ENCODE measurements at places on chromosomes 1 and 21.

DNA sequence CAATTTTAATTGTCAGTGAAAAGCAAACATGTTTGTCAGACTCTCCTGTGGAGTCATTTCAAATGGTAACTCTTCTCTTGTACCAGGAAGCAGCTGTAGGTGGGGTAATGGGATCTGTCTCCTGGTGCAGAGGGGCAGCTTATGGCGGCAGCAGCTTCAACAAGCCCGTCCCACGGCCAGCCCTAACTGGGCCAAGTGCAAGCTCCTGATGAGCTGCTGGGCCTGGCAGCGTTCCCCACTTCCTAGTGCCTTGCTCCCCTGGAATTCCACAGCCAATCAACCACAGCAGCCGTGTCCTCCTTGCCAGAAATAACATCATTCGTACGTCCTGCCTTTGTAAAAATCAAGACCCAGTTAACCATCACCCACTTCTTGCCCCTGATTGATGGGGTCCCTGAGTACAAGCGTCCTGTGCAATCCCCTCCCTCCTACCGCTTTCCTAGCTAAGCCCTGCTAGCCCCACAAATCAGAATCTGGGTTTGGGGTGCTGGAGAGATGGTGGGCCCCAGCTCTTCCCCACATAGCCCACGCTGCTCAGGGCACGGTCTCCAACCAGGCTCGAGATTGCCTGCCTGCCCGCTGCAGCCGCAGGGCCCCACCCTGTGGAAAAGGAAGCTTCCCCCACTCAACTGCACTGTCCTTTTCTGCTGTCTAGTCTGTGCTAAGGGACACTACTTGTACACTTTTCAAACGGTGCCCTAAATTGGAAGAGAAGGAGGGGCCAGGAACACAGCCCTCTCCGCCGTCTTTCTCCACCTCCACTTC is 61.2 kb downstream of the TOR1AIP2 start:
- DNase-seq = no peak

GRCh38 chr1:201774224-201774982 is 54.6 kb upstream of the IPO9 start:
- no peak for DNase-seq

DNA sequence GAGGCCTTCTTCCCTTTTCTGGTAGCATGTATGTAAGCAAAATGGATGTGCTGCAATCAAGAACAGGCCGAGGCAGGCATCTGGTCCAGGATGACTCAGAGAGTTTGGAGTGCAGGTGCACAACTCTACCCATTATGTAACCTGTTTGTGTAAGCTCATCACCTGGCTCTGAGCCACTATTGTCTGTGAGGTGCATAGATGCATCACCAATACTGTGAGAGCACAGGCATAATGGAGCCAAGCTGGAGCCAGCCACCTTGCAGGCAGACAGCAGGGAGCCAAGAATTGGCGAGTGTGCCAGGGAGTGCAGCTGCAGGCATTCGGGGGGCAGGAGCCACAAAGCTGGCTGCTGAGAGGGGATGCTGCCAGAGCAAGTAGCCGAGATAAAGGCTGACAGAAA is 549.9 kb upstream of the RGS18 start:
- DNase-seq = no peak

- no peak for DNase-seq
These were observed 126.2 kb downstream of the PRRX1 start for GRCh38 chr1:170790175-170790574.

- DNase-seq = no peak
These were observed 114.7 kb upstream of the IRF2BP2 start for GRCh38 chr1:234724516-234725176.

- no peak for DNase-seq
These were observed 498.1 kb downstream of the KIF26B start for GRCh38 chr1:245652660-245653427.

- DNase-seq = no peak
These were observed 1621.1 kb downstream of the MRPL39 start for GRCh38 chr21:23986214-23986613.

- DNase-seq = peak; percentile 34
These were observed 755 bp downstream of the SCMH1 start for GRCh38 chr1:41241354-41241748.

GRCh38 chr1:88179943-88180342 is 504.1 kb upstream of the PKN2 start:
- no peak for DNase-seq

DNA sequence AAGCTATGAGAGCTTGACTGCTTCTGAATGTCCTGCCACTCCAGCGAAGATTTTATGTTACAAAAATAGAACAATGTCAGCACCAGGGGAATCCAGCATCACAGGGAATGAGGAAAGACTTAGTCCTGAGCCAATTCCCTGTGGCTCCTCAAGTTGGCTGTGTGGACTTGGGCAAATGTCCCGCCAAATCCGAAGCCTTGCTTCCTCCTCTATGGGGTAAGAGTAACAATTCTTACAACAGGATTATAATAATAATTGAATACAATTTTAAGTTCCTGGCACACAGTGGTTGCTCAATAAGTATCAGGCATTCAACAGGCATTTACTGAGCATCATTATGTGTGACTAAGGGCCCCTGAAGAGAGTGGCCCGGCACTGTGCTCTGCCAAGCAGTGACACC is 44.4 kb downstream of the STPG1 start:
- DNase-seq = no peak

All from CD4-positive, alpha-beta T cell treated with Interleukin-2 at 100 ng/mL for 4 hours (primary cell).